ENCODE measurements at places on chromosomes 4 and X.

DNA sequence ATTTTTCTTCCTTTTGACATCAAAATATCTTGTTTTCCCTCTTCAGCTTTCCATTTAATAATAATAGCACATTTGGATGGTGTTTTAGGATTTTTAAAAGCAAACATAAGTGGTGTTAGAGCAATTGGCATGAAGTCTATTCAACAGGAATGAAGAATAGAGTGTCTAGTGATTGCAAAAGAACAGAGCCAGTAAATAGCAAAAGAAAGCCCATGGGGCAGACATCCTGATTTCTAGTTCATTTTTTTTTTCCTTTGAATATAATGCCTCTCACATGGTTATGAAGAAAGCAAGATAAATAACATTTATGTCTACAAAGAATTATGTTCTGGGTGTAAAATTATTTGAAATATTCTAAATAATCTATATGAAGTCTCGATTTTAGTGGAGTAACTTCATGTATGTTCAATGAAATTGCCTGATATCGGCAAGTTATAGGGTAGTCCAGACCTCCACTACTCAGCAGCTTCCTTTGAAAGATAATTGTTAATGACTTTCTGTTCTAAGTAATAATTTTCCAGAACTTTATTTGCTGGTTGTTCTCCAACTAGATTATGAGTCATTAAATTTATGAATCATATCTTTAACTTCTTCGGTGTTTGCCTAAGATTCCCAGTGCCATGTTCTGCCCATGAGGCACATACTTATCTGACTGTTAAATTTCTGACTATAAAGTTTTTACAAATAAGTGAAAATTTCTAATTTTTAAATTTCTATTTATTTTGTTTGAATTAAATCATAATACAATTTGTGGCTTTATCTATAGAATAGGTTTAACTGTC, 587.9 kb downstream of the TLL1 start:
- DNase-seq: no peak

GRCh38 chr4:154018659-154019058, 229.8 kb upstream of the SFRP2 start:
- DNase-seq: no peak

GRCh38 chrX:97132664-97133415, 249.1 kb downstream of the RPA4 start:
- no peak for DNase-seq

DNA sequence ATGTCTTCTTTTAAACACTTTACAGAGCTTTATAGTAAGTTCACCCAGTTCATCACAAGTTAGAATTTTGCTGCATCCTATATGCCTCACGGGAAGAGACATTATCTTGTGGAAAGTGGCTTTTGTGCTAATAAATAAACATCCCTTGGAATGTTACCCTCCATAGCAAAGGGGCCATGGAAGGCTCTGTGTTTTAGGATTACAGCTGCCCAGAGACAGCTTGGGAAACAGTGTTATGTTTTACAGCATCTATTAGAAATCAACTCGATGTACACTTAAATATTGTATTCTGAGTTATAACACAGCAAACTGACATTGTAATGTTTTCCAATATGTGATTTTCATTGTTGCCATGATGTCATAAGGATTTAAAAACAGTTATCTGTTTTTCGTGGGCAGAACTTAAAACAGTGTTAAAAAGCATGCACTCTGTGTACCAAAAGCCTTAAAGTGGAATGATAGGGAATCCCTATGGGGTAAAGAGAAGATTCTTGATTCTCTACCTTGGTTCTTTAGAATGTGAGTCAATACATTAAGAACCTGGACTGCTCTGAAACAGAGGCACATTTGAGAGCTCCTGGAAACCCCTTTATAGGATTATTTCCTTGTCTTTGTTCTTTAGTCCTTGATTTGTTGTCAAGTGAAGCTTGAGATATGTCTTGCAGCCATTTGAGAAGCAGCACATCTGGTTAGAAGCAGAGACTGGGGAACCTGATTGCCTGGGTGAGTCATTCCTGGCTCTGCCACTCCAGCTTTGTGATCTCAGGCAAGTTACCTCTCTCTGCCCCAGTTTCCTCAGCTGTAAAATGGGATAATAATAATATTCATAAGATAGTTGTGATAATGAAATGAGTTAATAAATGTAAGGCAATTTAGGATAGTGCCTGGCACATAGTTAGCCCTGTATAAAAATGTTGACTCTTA, 41.6 kb downstream of the ARHGAP10 start:
- no peak for DNase-seq

All from activated CD8-positive, alpha-beta memory T cell treated with anti-CD3 and anti-CD28 coated beads for 1 hour (primary cell).